ENCODE measurements at places on chromosomes 2 and 18.

GRCh38 chr2:108189316-108189715, 50.5 kb upstream of the SULT1C3 start:
- DNase-seq = no peak

GRCh38 chr18:2963048-2963447, 49.9 kb downstream of the LPIN2 start:
- no peak for DNase-seq

GRCh38 chr2:215437614-215438013, 1.7 kb upstream of the FN1 start:
- DNase-seq = no peak

- no peak for DNase-seq
Observed at GRCh38 chr2:134982603-134983002, 64.0 kb downstream of the CCNT2 start.

DNA sequence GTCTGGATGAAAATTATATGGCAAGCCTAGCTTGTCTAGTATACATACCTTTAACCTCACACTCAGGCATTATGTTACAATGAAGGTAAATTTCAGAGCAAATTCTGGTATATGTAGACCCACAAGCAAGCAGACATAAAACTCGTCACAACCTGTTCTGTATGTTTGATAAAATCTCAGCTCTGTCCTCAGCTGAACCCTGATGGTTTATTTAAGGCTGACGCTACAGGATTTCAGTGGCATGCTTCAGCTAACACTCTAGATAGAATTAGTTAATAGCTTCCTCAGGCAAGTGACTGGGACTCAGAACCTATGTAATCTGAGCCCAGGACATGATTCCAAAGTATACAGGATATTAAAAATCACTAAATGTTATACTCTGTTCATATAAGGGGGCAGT, 68.2 kb upstream of the MC2R start:
- no peak for DNase-seq

DNA sequence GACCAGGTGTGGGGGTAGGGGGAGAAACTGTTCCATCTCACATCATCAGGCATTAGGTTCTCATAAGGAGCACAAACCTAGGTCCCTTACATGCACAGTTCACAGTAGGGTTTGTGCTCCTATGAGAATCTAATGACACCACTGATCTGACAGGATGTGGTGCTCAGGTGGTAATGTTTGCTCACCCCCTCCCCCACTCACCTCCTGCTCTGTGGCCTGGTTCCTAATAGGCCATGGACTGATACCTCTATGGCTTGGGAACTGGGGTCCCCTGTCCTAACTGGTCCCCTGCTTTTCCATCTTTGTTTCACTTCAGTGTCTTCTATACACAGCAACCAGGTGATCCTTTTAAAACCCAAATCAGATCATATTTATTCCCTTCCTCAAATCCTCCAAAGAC, 267.8 kb downstream of the TNS1 start:
- no peak for DNase-seq

GRCh38 chr18:60358516-60358915, 14.1 kb downstream of the MC4R start:
- DNase-seq = no peak

DNA sequence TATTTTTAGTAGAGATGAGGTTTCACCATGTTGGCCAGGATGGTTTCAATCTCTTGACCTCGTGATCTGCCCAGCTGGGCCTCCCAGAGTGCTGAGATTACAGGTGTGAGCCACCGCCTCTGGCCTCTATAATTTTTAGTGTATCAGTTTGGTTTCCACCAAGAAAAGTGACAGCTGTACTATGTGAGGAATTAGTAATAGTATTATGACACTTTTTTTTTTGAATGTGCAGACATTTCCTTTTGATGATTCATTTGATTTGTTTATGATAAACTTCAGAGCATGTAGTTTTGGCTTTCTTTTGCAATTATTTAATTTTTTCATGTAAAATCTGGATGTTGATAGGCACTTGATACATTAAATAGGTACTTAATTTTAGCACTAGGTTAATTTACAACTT, 61.5 kb downstream of the PTPN4 start:
- DNase-seq = peak; percentile 12

DNA sequence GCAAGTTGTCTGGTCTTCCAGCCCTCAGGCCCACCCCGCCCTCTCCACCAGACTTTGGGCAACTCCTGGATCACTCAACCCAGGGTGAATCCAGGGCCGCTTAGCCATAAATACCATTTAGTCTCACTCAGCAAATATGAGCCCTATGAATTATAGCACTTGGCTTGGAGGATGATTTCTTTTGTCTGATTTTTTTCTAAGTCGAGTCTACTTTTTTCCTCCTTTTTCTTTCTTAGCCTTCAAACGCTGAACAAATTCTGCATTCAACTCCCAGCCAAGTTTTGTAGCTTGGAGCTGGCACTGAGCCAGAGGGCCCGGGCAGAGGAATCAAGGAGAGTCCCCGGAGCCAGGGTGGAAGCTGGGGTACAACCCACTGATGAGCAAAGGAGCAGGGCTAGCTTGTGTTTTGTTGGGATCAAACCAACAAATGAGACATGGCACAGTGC, 48.7 kb downstream of the SERTAD2 start:
- no peak for DNase-seq

DNA sequence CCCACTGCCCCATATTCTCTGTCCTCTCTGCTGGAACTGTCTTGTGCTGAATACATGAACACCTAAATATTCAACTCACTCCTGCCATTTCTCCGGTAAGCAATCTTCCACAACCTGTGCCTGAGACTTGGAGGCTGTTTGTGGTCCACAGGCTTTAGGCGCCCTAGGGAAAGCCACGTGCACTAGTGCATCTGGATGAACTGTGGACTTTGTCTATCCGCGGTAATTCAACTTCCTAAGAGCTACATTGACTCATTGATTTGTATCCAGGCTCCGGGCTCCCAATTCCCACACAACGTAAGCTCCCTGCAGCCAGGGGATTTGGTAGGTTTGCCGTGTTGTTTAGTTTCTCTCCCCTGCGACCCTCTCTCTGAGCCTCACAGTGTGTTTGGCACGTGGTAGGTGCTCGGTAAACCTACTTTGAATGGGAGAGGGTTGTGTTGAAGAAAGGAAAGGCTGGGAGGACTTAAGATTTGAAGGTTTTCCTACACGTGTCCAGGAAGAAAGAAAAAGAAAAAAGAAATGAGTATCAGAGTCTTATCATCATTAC, 718.2 kb downstream of the DPP10 start:
- no peak for DNase-seq

DNA sequence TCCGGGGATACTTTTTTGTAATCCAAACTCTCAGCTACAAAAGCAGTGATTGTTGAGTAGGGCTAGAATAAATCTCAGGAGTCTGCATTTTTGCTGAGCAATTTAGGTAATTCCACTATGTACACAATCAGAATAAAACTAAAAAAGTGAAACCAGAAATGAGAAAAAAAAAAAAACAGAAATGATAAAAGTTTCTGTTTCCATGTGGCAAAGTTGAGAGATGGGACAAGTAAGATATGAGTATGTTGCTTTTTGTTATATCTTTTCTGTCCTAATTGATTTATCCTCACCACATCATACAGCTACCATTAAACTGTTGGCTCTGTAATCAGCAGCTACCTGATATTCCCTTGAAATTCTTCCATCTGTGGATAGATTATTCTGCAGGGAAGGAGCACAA, 92.7 kb downstream of the VWC2L start:
- no peak for DNase-seq

- DNase-seq = no peak
Observed at GRCh38 chr2:218295029-218295428, 2.7 kb upstream of the TMBIM1 start.

Data from stimulated activated CD8-positive, alpha-beta memory T cell treated with anti-CD3 and anti-CD28 coated beads, Interleukin-15, amount 100 ng/mL, for 48 hours (primary cell).